ENCODE measurements at places on chromosomes 4 and X.

- DNase-seq = peak; percentile 22
Observed at GRCh38 chrX:131633285-131633917, 89.5 kb downstream of the OR13H1 start.

DNA sequence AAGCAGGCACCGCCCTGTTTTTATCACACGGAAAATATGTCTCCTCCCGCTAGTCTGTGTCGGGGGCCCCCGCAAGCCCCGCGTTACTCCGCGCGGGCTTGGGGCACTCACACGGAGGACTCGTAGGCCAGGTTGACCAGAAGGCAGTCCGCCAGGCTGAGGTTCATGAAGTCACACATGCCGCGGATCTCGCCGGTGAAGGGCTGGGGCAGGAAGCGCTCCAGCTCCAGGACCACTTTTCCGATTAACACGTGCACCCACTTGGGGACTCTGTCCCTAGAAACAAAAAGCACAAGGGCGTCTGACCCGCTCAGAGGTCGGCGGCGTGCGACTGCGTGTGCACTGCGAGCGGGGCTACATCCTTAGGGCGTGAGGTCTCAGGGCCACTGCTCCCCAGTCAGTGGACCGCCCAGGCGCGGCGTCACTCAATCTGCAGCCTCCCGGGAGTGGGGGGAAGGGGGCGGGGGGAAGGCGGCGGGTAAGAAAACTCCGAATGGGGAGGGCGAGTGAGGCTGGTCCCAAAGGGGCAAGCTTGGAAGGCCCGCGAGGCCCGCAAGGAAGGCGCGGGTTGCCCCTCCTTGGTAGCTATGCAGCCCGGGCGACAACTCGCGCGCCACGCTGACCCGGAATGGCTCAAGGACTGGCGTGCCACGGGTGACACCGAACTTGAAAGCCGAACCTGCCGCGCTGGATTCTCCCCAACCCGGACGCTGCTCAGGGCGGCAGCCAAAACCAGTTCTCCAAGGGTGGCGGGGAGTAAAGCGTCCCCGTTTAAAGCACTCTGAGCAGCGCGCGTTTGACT, 722 bp downstream of the NAAA start:
- DNase-seq = peak; percentile 74

DNA sequence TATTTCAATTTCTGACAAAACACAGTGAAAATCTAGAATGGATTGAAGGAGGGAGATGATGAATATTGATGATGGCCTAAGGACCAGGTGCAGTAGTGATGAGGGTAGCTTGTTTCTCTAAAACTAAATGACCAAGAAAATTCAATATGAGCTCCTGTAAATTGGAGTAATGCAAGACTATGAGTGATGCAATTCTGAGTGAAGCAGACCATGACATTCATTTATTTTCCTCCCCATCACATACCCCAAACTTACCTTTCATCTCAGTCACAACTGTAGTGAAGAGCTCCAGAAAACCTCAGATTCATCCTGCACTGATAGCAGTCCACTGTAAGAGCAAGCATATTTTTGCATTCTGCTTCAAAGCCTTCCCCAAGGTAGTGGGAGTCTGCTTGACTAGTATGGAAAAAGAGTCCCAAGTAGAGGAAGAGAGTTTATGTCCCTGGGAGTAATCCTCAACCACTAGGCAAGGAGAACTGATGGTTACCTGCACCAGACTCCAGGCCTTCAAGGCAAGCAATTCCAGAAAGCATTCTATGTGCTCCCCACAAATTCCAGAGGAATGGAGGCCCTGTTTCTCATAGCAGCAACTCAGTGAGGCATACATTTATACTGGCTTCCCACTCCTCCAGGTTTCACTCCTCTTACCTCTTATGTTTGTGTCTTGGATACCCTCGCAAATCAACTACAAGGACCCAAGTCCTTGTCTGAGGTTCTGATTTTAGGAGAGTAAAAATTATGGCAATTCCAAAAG, 47.2 kb downstream of the CXCL1 start:
- no peak for DNase-seq

DNA sequence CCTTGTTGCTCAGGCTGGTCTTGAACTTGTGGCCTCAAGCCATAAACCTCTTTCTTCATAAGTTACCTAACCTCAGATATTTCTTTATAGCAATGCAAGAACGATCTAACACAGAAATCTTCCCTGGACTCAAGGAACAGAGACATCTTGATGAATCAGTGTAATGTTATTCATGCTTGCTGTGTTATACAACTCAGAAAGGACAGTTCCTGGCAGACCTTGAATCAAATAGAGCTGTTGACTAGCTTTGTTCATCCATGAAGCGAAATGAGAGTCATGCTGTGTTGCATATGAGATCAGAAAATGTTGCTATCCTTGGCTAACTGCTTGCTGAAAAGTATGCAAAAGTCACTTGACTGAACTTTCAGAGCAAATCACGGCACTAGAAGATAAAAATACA, 72.6 kb upstream of the ARHGAP24 start:
- DNase-seq = no peak

DNA sequence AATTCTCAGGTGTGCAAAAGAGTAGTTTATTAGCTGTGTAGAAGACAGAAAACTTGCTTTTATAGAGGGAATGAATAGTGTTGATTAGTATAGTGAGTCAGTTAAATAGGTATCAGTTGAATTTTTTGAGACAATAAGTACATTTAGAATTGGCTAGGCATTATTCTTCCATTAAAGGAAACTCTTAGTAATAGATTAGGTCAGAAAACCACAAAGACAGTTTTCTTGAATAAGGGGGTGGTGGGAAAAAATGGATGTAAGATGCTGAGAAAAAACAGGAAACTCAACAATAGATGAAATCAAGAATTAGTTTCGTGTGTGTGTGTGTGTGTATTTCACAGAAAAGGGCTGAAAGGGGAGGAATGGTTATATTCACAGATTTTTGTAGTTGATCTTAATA, 16.8 kb downstream of the CD38 start:
- DNase-seq = no peak

DNA sequence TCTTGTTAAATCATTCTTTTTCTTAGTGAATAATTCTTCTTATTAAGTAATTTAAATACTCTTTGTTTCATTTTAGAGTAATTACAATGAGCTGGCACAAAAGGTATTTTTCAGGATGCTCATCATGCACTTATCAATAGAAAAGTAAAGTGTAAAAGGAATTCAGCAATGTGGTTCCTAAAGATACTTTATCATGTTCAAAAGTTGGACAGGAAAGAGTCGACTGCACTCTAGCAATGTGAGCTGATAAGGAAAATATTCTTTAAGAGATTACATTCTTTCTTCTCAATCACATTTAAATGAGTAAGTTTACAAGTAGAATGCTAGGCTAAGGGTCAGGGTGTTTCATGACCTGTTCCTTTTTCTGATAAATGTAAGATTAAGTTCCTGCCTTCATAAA, 609.5 kb upstream of the FAM241A start:
- no peak for DNase-seq

GRCh38 chr4:16391196-16391595, 164.9 kb upstream of the TAPT1 start:
- no peak for DNase-seq

DNA sequence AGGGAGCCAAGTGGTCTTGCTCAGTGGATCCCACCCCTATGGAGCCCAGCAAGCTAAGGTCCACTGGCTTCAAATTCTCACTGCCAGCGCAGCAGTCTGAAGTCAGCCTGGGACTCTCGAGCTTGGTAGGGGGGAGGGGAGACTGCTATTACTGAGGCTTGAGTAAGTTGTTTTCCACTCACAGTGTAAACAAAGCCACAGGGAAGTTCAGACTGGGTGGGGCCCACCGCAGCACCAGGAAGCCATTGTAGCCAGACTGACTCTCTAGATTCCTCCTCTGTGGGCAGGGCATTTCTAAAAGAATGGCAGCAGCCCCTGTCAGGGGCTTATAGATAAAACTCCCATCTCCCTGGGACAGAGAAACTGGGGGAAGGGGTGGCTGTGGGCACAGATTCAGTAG, 721.0 kb upstream of the NDST4 start:
- no peak for DNase-seq

DNA sequence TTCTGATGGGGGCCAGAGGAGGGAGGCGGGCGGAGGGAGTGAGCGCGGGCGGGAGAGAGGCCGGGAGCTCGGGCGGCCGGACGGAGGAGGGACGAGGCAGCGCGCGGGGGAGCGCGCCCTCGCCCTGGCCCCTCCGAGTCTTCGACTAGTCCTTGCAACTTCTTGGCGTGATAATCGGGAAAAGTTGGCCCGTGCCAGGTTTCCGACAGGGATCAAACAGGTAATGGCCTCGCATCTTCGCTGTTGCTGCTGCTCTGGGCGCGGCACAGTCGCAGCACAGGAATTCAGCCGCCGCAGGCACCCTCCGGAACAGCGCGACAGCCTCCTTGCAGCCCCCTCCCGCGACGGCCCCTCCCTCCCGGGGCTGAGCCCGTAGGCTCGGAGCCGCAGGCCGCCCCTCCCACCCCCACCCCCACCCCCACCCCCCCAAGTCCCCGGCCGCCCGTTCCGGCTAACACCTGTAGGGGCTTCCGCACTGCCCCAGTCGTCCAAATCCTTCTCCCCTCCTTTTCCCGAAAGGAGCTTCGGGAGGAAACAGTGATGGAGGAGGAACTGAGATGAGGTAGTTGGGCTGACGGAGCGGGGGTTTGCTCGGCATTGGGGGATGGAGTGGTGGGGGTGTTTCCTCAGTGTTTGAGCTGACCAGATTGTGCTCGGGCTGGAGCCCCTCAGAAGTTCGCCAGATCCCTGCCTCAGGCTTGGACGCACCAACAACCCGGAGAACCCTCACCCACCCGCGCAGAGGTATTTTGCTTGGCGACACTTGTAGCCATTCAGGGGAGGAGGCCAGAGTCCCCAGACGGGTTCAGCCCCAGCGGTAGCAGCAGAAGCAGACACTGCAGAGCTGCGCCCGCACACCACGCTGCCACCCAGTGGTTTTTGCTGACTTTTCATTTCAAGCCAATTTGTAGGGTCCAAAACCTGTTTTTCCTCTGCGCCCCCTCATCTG, at the start of gene FGF13:
TSS of gene FGF13 (minus strand) at position 319 of the 949 bp plus-strand sequence. CDS start 714 bp downstream, outside the sequence.
- DNase-seq = no peak

- DNase-seq = no peak
Observed at GRCh38 chr4:183906739-183907651, 1.9 kb downstream of the STOX2 start.

DNA sequence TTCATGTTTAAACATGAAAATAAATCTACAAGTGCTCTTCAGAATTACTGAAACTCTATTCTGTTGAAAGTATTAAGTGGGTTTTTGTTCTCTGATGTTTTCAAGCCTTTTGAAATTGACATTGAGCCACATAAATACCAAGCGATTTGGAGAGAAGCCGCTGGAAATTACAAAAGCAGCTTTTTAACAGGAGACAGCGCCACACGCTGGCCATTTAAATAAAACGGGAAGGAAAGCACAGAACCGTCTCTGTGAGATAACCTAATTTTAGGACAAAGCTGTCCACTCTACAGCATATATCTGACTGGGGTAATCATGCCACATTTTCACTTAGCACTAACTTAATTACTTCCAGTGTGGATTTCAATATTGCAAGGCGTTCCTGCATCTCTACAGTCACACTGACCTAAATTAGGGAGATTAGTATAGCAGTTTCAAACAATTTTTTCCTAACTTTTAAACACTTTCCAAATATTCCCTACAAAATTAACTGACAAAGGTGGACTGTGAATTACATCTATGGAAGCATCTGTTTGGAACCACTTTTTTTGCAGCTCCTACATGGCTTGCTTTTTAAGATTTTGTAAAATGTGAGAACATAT, 6.8 kb upstream of the ANOS1 start:
- DNase-seq = no peak

DNA sequence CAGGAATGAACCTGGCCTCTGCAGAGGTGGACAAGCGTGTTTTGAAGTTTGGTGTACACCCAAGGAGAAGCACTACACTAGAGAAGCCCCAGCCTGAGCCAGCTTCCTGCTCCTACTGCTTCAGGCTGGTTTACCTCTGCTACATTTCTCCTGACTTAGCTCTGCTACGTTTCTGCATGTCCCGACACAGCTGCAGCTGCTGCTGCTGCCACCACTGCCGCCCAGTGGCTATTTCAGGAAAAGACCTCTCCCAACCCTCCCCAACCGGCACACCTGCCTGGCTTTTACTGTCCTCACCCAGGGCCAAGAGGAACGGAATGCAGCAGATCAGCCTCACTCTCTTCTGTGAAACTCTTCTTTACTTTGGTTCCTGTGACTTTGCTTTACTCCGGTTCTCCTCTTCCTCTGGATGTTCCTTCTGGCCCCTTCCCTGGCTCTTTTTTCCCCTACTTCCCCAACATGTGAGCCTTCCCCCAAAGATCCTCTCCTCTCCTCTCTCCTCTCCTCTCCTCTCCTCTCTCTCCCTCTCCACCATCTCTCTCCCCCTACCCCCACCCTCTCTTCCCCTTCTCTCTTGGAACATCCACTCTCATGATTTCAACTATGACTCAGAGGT, 3.1 kb upstream of the P2RY4 start:
- DNase-seq = no peak

DNA sequence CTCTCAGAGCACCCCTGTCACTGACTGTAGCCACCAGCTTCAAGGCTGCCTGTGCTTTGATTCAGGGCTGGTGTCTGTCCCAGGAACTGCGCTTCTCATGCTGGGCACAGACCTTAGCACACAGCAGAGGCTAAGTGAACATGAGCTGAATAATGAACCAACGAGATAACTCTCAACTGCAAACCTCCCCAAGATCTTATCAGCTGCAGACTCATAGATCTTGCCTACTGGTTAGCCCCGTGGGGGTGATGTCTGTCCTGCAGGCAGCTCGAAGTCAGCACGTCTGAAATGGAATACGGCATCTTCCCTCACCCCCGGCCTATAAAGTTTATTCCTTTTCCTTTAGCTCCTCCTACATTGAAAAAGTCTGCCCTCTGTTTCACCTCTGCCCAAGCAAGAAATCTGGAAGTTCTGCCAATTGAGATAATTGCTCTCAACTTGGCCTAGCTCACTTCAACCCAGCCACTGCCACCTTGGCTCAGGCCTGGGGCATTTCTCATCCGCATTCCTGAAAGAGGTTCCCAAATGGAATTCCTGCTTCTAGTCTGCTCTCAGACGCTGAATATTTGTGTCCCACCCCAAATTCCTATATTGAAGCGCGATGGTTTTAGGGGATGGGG, 73.7 kb downstream of the GATB start:
- DNase-seq = no peak

GRCh38 chr4:141503260-141503659, 133.1 kb upstream of the IL15 start:
- DNase-seq = no peak

- DNase-seq = no peak
Observed at GRCh38 chr4:10977534-10977933, 293.0 kb upstream of the CLNK start.
